ENCODE measurements at places on chromosomes 13 and 19. TPM values are rescaled to one million over a fixed set of nuclear protein-coding genes. Genes with fewer than 3 reads are reported as not detected.

The ALG5 gene
- 24.6 TPM for total RNA-seq

The TSPAN16 gene
- not detected for total RNA-seq

The LRRC25 gene
- 0.20 TPM for total RNA-seq

The OSCAR gene
- 0.90 TPM for total RNA-seq

The CCNA1 gene
- total RNA-seq = 4.0 TPM

The DACT3 gene
- total RNA-seq = 2.0 TPM

GRCh38 chr13:98981369-98982080 lies 3.7 kb upstream of the DOCK9 start:
- no peak for DNase-seq

- DNase-seq = peak; percentile 93
Measured at GRCh38 chr19:4759388-4760284, 31.9 kb upstream of the FEM1A start.

- DNase-seq = peak; percentile 32
Measured at GRCh38 chr13:110246530-110246929, 60.4 kb downstream of the COL4A1 start.

- DNase-seq = no peak
Measured at GRCh38 chr13:54445453-54445852, 1416.8 kb downstream of the OLFM4 start.

- no peak for DNase-seq
Measured at GRCh38 chr13:55992145-55992544, 1148.6 kb upstream of the PRR20A start.

DNA sequence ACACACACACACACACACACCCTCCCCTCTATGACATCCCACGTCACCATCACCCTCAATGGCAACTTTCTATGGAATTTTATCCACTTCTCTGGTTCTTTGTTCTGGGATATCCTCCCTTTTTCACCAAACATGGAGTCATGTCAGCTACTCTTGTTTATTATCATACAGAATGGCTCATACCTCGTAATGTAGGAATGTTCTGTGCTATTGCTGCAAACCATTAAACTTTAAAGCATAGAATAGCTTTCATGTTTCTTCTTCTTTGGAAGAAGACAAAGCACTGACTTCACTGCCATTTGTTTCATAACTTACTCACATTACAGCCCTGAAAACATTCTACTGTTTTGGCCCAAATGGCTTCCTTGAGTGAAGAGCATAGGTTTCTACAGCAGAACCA lies 163.4 kb downstream of the FOXO1 start:
- DNase-seq = no peak

DNA sequence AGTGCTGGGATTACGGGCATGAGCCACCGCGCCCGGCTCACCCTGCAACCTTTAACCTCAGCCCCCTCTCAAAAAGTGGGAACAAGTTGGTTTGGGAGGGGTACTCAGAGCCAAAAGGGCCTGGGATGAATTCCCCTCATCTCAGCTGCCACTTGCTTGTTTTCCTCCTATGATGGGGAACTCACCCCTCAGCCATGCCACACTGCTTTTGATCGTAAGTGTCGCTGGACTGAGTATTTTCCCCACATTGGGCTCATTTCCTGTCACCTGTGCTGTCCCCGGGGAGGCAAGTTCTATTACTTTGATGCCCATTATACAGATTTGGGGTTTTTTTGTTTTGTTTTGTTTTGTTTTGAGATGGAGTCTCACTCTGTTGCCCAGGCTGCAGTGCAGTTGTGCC lies 6.5 kb downstream of the R3HDM4 start:
- no peak for DNase-seq

GRCh38 chr19:5953680-5954213 lies 24.2 kb downstream of the RANBP3 start:
- DNase-seq = no peak

DNA sequence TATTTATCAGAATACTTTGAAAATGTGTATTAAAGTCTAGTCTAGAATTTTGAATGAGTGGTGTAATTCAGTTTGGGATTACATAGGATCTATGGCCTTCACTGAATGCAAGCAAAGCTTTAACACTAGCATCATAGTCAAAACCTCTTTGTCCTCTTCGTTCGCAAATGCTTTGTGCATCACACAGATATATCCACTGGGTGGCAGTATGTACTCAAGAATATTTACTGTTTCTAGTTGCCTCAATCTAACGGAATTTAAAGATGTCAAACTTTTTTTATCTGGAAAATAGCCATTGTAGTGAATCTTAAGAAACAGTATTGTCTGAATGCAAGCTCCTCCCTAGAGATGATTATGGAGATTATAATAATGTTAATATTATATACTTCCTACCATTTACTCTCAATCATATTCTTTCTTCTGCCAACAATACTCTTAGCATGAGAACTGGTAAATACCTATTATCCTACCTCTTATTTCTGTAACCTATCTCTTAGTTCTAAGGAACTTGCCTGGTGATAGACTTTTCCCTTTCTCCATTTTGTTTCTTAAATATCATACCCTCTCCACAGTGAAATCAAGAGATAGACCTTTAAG lies 25.8 kb downstream of the LACC1 start:
- no peak for DNase-seq
